Hematopoietic multipotent progenitor cell (in vitro differentiated cells): ENCODE measurements at places on chromosomes 5 and 9. TPM values are rescaled to one million over a fixed set of nuclear protein-coding genes. Genes with fewer than 3 reads are reported as not detected.

GRCh38 chr9:74557571-74557970 is 60.4 kb downstream of the RORB start:
- no peak for DNase-seq

DNA sequence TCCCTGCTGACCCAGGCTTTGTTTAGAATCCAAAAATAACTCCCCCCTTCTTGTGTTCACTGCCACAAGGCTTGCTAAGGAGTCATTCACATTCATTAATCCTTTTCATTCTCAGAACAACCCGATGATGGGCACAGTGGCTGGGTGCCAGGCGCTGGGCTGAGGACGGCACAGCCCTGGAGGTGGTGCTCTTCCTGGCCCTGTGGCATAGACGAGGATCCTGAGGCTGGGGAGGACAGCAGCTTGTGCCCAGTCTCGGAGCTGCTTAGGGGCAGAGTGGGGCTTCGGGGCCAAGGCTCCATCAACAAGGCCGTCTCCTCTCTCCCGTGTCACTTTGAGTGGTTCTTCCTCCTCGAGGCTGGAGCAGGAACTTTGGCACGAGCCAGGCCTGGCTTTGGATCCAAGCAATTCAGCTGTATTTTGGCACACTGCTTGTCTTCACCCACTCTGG is 166.7 kb downstream of the TTLL11 start:
- DNase-seq: no peak

GRCh38 chr5:116428966-116429365 is 145.7 kb downstream of the SEMA6A start:
- no peak for DNase-seq

DNA sequence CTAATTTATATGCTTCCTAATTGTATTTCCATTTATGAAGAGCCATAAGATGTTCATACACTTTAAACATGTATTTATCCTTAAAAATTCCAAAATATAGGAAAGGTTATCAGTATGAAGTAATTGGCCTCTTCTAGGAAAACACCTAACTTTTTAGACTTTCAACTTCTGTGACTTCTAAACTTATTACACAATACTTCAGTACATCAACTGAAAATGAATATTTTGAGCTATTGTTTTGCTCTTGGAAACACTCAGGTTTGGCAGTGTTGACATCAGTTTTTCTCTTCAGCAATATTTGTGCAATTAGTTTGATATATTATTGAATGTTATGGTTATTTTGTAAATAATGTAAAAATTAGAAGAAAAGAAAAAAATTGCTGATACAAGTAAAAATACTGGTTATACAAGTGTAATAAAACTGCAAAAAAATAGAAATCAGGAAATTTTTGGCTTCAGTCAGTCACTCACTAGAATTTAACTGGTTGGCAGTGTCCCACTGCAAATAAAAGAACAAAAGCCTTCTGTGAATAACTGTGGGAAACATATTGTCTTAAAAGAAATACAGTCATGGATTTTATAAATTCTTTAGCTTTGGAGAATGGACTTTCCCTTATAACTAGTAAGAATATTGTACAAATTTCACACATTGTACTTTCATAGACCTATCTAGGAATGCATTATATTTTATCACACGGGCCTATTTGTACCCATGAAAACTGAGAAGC is 635.9 kb downstream of the TLE1 start:
- no peak for DNase-seq

The NR2F1-AS1 gene
- total RNA-seq: not detected
